Activated CD4-positive, alpha-beta T cell treated with anti-CD3 and anti-CD28 coated beads, Interleukin-10, Interleukin-2, amounts not matched to agents 100 ng/mL and 50 ng/mL, durations not matched to agents 16 hours and 8 hours (primary cell): ENCODE measurements at places on chromosomes 6 and 20.

GRCh38 chr6:53244958-53245357 lies 96.3 kb upstream of the GCM1 start:
- DNase-seq: no peak

DNA sequence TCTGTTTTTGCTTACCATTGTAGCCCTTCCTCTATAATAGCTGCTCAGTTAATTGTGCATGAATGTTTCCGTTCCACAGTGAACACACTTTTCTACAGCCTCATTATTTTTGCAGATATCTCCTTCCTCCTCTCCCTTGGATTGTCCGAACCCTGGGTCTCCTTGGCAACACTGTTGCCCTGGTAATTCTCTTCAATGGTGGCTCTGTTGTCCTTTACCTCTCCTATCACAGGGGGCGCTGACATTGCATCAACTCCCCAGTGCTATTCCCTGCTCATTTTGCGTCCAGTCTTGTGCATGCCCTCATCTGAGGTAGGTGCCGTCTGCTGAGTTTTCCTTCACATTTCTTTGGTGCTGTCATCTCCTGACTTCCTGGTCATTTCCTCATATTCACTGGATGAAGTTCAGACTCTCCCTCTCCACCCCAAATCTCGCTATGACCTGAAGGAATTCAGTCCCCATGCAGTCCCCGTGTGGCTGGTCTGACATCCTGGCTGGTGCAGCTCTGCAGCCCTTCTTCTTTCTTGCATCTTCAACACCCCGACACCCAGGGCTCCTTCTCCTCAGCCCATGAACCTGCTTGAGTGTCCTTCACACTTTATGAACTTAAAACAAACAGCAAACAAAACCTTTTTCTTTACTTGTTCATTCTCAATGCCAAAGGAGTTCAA lies 21.1 kb downstream of the PHACTR2 start:
- no peak for DNase-seq

- DNase-seq: no peak
Measured at GRCh38 chr6:67031451-67031850, 1324.4 kb upstream of the EYS start.

DNA sequence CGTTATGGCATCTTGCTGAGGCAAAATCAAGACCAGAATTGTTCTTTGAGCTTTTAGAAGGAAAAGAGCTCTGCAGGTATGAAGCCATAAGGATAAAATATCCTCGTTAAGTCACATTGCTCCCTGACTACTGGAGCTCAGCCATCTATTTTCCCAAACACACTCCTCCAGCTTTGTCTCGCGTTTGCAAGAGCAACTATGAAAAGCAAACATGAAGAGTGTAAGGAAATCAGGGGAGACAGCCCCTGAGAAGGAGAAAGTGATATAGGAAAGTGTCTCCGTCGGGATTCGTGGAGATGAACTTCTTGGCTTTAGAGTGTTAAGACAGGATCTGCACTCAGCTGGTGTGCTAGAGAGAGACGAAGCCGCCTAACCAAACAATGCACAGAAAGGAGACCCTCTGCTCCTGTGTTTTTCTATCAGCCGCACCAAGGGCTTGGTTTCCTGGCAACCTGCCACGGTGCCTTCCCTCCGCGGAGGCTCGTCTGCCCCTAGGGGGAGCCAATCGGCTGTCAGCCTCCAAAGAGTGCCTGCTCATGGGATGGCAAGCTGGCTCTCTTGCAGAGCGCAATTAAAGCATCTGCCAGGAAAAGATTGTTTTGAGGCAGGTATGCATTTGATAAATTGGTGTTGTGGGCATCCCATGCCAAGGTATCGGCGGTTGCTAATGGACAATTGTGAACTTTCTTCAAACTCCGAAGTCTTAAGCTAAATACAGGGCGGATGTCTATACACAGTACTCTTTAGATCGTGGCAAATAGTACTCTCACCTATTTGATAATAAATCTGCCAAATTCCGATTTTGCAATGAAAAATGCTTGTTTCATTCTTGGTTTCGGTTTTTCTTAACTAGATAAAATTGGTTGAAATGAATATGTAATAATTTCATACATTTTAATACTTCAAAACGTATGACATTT lies 603.2 kb downstream of the RNF144B start:
- peak; percentile 47 for DNase-seq

GRCh38 chr6:161696801-161697200 lies 422.9 kb upstream of the AGPAT4 start:
- DNase-seq: no peak

- DNase-seq: no peak
Measured at GRCh38 chr20:10249822-10250221, 31.2 kb downstream of the SNAP25 start.

DNA sequence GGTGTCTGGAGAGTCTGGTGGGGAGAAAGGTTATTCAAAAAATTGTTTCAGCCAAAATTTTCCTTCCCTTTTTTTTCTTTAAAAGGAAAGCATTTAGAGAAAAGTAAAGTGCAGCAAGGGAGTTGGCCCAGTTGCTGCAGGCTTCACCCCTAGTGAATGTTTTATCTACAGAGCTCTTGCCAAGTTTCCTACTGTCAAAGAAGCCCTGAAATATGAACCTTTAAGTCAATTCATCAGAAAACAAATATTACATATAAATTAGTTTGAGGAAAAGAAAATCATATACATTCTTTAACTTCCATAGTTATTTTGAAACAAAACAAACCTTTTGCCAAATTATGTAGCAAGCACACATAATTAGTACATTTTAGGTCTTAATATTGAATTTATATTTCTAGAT lies 25.0 kb upstream of the HMGCLL1 start:
- no peak for DNase-seq

GRCh38 chr6:135266675-135267074 lies 85.6 kb downstream of the MYB start:
- DNase-seq: no peak

DNA sequence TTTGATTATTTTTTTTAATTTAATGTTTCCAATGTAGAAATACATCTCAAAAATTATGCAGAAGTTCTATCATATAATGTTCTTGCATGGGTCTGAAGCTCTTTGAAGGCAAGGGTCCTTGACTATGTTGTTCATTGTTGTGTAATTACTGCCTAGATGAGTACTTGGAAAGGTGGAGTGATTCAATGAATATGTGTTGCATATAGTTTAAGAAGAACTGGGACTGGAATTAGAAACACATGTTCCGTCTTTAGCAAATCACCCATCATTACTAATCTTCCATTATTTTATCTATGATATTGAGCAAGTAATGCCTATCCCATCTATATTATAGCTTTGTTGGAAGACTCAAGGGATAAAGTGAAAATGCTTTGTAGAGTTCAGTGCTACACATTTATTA lies 147.3 kb downstream of the LAMA2 start:
- no peak for DNase-seq
